Thoracic aorta (tissue), 2 donors: ENCODE measurements at places on chromosomes 3 and 15. TPM values are rescaled to one million over a fixed set of nuclear protein-coding genes. Genes with fewer than 3 reads are reported as not detected.

GRCh38 chr15:36914466-36914865, 185.9 kb downstream of the MEIS2 start:
- H3K36me3 ChIP-seq: no peaks in the 10 kb centered on the region
- DNase-seq: no peak
- H3K27ac ChIP-seq: no peak overlapping the region

- no peaks in the 10 kb centered on the region for H3K36me3 ChIP-seq
- no peak overlapping the region for H3K4me3 ChIP-seq
- no peaks in the 10 kb centered on the region for H3K27me3 ChIP-seq
- peaks cover 20% of the 10 kb centered on the region for H3K4me1 ChIP-seq
- DNase-seq: no peak
Observed at GRCh38 chr15:41804361-41804760, 23.5 kb upstream of the JMJD7 start.

Gene CLEC3B
- total RNA-seq: 202 TPM

Gene CYP1A2
- not detected for total RNA-seq

Gene EHD4
- 43.6 TPM for total RNA-seq
